ENCODE measurements at places on chromosomes 6 and 20.
A peak's percentile ranks its signal among the peaks of the same experiment; 100 is the strongest.

DNA sequence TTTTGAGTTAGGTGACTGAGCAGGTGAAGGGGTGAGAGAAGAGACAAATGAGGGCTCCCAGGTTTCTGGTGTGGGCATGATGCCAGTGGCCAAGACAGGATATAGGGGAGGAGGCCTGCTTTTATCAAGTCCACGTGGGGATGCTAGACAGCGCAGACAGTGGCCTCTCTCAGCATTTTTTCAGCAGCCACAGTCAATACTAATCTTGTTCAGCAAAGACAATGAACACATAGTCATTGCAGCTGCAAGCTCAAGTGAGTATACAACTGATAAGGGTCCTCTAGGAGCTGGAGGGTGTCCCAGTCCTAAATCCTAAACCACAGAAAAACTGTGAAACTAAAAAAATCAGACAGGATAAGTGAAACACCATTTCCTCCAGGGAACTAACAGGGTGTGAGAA, 48.6 kb downstream of the UQCC1 start:
- DNase-seq, result no peak

- DNase-seq, result no peak
Observed at GRCh38 chr6:33578588-33579011, 1.5 kb downstream of the BAK1 start.

- DNase-seq, result no peak
Observed at GRCh38 chr20:62141397-62142251, 1.6 kb downstream of the PSMA7 start.

DNA sequence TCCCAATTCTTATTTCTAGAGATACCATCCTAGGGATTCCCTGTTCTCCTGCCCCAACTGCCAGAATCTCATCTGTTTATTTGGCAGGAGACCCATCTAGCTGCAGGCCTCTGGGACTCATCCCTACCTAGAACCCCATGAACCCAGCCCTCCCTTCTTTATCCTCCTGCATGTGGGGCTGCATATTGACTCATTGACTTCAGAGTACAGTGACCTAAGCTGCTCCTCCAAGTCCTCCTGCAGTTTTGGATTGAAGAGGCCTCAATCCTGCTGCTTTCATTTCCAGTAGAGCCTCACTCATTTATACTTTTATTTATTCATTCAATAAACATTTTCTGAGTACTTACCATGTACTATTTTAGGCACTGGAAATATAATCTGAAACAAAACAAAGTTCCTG, 11.6 kb downstream of the TMEM200A start:
- DNase-seq, result no peak

GRCh38 chr6:157706883-157707282, 116.2 kb upstream of the SNX9 start:
- no peak for DNase-seq

GRCh38 chr6:89297695-89298351, 17.3 kb downstream of the GABRR2 start:
- DNase-seq, result peak; percentile 73

DNA sequence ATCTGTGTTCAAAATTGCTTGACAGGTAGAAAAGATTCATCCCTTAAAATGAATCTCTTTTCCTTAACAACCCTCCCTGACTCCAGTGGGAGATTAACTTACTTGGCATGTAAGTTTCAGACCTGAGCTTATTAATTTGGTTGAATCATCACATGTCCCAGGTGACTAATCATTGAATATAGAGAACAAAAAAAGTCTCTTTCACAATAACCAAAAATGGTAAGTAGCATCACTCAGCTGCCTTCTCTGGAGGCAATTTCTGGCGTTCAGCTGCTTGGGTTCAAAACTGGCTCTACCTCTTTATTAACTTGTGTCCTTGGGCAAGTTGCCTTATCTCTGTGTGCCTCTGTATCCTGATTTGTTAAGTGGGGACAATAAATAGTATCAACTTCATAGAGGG, 2.9 kb downstream of the C6orf141 start:
- no peak for DNase-seq

GRCh38 chr20:62739581-62740285, 31.1 kb downstream of the NTSR1 start:
- DNase-seq, result no peak

DNA sequence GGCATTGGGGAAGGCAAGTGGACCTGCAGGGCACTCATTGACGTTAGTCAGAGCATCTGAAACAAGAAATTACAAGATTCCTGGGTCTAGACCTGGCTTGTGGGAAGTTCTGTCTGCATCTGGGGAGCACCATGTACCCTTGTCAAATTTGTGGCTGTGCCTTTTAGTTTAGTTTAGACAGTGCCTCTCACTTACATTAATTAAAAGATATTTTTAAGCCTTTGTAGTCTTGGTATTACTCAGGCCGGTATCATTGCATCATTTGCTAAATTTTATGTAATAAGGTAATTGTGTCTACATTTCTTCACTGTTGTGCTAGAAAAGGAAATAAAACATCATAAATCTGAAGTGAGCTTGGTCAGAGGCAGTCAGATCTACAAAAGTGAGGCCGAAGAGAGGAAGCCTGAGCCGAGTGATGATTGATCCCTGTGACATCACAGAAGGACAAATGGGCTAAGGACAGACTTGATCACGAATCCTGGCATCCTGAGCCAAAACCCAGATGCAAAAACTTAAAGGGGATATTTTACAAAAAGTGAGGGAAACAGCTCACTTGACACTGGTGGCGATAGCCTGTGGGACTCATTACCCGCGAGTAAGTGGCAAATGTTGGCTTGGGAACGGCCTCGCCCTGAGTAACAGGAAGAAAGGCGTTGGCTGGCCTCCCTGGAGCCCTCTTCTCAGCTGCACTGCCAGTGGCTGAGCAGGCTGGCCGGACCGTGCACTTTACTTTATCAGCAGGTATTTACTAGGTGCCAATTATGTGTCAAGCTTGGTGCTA, 106.5 kb downstream of the TCP11 start:
- DNase-seq, result no peak

GRCh38 chr6:111478749-111479148, 4.3 kb downstream of the REV3L start:
- DNase-seq, result no peak

- no peak for DNase-seq
Observed at GRCh38 chr6:1724124-1724523, 114.4 kb downstream of the FOXC1 start.

GRCh38 chr6:17725083-17725482, 18.4 kb upstream of the NUP153 start:
- DNase-seq, result no peak

DNA sequence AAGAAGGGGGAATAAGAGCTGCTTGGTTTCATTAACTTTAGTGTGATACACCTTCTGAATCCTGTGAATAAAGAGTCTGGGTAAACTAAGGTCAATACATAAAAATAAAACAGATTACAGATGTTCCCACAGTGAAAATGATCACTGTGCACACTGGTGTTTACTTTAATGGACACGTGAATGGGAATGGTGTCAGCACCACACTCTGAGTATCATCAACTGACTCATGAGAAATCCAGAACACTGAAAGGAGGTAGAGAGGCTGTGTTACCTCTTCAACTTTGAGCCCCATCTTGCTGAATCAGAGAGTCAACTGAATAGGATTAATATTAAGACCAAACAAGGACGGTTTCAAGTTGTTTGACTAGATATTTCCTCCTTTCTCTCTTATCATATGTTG, 75.0 kb downstream of the ELOVL4 start:
- no peak for DNase-seq

- no peak for DNase-seq
Observed at GRCh38 chr20:53961527-53961926, 108.9 kb downstream of the BCAS1 start.

- no peak for DNase-seq
Observed at GRCh38 chr20:12051206-12052163, 133.8 kb downstream of the BTBD3 start.

GRCh38 chr6:138105880-138106664, 1.1 kb downstream of the PERP start:
- DNase-seq, result no peak

Data from keratinocyte (primary cell).